ENCODE measurements at places on chromosomes 5 and 9. TPM values are rescaled to one million over a fixed set of nuclear protein-coding genes. Genes with fewer than 3 reads are reported as not detected.

DNA sequence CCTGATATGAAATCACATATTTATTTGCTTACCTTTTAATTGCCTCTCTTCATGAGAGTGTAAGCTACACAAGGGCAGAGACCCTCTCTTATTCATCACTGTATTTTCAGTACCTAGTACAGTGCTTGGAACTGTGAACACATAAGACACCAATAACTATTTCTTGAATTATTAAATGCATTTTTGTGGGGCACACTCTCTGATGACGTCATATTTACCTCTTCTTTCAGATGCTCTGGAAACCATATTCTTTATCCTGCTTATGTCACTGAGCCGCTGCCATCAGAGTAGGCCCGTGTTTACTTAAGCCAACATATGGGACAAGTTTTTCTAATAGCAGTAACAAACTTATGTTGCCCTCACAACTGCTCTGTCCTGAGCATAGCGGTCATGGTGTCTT, 266.5 kb downstream of the ELAVL2 start:
- no peak for DNase-seq

The CA9 gene
- not detected for polyA plus RNA-seq

GRCh38 chr5:171311322-171312077, 2.5 kb downstream of the TLX3 start:
- DNase-seq = no peak

GRCh38 chr5:179208706-179209358, 136.4 kb downstream of the ADAMTS2 start:
- no peak for DNase-seq

- no peak for DNase-seq
These were observed 634.0 kb downstream of the IRX1 start for GRCh38 chr5:4229414-4230292.

DNA sequence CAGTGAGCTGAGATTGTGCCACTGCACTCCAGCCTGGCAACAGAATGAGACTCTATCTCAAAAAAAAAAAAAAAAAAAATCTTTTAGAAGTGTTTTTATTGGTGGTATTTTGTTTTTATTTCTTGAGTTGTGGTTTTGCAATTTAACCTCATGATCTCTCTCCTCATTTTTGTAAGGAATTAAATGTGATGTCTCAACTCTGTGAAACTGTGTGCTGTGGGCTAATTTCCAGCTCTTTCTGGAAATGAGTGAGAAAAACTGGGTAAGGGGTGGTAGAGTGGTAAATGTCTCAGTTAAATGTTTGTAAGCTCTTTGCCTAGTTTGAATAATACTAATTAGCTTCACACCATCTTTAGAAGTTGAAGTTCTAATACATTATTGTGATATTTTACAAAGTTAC, 29.0 kb downstream of the ACO1 start:
- DNase-seq = no peak

DNA sequence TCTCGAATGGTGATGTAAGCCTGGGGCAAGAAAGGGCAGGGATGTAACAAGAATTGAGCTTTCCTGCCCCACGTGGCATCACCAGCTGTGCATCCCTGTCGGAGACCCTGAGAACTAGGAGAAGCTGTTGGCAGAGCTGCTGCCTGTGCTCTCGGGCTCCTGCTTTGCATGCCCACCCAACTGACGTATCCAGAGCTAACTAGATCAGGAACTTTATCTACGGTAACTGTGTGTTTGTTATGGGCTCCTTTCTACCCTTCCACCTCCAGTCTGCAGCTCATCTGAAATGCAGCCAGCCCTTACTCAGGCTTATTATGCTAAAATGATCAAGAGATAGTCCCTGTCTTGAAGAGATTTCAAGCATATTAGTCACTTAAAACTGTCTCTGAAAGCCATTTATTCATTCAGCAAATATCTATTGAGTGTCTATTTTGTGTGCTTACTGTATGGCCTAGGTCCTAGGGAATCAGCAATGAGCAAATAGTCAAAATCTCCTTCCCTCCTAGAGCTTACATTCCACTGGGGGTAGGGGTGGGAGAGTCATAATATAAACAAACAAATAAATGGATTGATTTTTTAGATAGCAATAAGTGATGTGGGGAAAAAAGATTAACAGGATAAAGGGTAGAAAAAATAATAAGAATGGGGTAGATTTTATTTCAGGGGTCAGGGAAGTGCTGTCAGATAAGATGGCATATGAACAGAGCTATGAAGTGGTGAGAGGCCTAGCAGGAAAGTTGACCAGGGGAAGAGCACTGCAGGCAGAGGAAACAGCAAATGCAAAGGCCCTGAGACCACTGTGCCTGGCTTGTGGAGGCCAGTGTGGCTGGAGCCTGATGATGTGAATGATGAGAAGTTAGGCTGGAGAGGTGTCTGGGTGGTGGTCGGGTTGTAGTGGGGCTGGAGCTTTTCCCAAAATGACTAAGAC, 118.2 kb downstream of the GALNT10 start:
- DNase-seq = no peak

DNA sequence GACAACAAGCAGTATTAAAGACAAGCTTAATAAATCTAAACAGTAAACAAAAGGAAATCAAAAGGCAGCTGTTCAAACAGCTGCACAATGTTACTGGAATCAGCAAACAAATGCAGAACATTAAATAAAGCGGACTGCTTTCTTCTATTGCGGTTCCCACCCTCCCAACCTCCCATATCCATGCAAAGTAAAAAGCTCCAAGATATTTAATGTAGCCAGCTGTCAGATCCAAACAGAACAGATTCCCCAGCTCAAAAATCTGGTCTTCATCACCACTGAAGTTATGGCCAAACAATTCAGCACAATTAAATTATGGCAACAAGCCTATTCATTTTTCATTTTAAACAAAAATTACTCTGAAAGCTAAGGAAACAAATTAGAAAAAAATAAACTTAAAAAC, 75.9 kb downstream of the SLC38A9 start:
- no peak for DNase-seq

- no peak for DNase-seq
These were observed 78.4 kb upstream of the HTR4 start for GRCh38 chr5:148732692-148733091.

DNA sequence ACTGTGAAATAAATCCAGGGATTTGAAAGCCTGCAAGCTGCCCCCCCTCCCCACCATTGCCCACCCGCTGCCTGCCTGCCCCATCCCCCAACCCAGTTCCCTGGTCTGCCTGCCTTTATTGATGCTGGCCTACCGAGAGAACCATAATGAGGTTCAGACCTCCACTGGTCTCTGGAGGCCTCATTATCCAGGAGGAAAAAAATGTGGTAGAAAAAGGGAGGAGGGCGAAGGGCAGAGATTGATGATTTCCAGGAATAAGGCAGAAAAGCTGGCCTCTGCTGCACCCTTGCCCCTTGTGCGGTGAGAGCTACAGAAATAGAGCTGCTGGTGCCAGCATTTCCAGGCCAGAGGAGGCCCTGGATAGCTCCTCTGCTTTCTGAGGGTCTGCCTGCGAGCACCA, 216.1 kb downstream of the PAPPA start:
- DNase-seq = no peak

The OCLN gene
- polyA plus RNA-seq = not detected

DNA sequence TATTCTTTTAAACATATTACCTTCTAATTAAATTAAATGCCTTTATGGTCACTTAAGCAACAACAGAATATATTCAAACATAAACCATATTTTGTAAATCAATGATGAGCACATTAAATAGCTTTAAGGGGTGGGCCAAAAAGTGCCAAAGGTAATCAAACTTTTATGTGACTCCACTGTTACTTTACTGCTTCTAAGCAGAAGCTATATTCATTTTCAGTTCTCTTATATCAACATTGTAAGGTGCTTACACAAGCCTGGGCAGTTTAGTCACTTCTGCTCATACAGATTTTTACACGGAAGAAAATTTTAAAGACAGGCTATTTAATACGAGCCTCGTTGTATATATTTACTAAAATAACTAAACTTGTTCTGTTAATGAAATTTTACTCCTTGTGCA, 29.9 kb downstream of the RFX3 start:
- no peak for DNase-seq

Data from naive B cell (primary cell).